Tongue (tissue), 3 donors: ENCODE measurements at places on chromosomes 3 and 15.
A peak's percentile ranks its signal among the peaks of the same experiment; 100 is the strongest.

- DNase-seq: no peak
These were observed 236.7 kb downstream of the ADAMTS17 start for GRCh38 chr15:100105101-100105500.

- DNase-seq: peak; percentile 68
These were observed 7.2 kb downstream of the LIPC start for GRCh38 chr15:58438956-58439355.

DNA sequence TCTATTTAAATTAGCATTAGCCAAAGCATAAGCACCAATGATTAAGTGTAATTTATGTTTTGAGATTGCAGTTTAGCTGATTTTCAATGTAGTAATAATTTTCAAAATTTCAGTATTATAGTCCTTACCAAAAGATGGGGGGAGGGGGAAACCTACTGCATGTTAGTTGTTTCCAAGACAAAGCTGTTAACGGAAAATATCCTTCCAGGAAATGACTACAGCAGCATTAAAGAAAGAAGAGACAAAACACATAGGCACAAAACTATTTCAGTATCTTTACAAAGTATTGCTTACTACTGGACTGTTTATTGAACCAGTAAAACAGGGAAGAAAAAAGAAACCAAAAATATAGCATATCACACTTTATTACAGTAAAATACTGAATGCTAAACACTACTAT lies 10.5 kb downstream of the BNIP2 start:
- DNase-seq: no peak

GRCh38 chr15:39860200-39860599 lies 59.9 kb downstream of the GPR176 start:
- no peak for DNase-seq

GRCh38 chr15:28167042-28167441 lies 67.9 kb upstream of the OCA2 start:
- no peak for DNase-seq

DNA sequence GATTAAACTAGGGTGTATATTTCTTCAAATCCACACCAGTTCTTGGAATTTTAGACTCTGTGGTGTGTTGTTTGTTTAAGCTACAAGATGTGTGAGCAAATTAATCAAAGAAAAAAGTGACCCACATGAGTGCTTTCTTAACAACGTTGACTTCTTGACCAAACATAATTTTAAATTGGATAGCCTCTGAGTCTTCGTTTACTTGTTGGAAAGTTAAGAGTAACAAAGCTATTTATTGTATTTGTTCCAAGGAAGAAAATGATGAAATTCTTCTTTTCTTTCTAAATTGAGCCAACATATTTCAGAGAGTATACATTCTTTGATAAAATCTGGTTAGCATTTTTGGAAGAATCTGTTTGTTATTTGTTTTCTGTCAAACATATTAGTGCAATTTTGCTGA lies 99.9 kb upstream of the IGSF10 start:
- no peak for DNase-seq

- DNase-seq: peak; percentile 12
These were observed 29.6 kb downstream of the RPL22L1 start for GRCh38 chr3:170840291-170840859.
